ENCODE measurements at places on chromosomes 7 and 10.

GRCh38 chr7:125641884-125642283 is 712.3 kb upstream of the POT1 start:
- DNase-seq, result no peak

DNA sequence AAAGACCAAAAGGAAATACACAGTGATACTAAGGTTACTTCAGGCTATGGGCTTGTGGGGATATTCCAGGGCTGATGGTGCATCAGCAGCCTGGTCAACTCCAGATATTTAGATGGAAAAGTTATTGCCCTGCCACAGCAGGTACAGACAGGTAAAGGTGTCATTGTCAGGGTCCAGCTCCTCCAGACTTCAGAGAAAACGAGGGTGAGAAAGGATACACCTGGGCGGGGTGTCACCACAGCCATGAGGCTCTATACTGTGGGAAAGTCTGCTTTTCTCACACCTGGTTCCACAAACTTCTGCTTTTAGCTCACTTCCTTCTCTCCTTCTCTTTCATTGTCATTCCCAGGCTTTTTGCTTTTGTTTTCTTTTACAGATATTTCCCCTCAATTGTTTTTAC is 2.0 kb upstream of the C10orf120 start:
- DNase-seq, result no peak

DNA sequence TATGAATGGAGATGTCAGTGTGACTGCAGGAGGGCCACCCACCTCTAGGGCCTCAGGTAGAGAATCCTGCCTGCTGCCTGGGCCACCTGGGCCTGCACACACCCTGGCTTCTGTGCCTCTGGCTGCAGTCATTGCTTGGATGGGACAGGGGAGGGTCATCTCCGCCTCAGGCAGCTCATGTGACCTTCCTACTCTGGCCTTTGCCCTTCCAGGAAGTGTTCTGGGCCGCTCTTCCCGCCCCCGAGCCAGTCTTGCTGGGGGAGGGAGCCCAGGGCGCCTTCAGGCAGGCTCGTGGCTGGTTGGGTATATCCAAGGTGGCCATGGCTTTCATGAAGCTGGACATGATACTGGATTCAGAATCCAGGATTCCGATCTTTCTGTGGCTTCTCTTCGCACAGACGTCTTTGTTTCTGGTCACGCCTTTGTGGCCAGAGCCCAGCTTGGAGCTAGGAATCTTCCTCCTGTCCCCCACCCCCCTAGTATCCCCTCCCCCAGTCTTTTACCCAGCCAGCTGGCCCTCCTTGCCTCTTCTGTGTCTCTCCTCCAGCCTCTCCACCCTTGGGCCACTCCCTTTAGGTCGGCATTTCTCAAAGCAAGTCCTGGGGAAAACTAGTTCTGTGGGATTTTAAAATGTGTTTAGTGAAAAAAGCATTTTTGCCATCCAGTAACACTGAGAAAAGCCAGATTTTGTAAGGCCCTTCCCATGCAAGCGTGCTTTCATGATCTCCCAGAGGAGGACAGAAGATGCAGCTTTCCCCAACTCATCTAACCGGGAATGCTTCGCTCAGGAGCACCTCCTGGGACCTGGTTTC is 119.6 kb downstream of the ZMIZ1 start:
- no peak for DNase-seq

- DNase-seq, result no peak
These were observed 4.2 kb downstream of the STEAP4 start for GRCh38 chr7:88302486-88302885.

- no peak for DNase-seq
These were observed at the start of gene TSPAN13 for GRCh38 chr7:16753102-16753931. Gene TSPAN13, plus strand, starts transcription at chr7:16753755. Its CDS starts 213 bp downstream, at chr7:16753968.

- DNase-seq, result no peak
These were observed 6.2 kb upstream of the HOXA11 start for GRCh38 chr7:27191161-27191731.

DNA sequence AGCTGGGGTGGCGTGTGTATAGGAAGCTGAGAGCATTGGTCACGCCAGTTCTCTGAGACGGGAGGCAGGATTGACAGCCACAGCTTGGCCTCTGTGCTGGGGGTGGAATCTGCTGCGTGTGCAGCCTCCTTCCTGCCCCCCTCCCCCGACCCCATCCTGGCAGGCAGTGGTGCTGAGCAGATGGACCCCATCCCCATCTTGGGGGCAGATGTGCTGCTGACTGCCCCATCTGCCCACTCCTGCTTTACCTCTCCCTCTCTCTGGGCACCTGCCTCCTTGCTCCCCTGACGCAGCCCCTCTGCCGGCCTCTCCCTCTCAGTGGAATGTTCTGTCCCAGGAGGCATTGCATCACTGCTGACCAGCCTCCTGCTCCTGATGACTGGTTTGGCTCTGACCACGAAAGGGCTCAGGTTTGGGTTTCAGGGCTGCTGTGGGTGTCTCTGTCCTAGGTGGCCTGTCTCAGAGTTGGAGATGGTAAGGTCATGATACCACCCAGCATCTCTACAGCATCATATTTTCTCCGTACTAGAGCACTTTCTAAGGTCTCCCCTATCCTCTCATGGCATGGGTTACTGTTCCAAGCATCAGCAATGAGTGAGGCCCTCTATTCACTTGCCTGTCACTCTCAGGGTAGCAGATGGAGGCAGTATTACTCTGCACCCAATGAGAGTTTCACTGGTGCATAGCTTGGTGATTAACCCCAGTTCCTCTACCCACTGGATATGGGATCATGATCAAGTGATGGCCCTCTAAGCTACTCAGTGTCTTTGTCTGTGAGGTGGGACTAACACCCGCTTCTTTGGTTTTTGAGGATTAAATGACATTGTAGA is 81.9 kb downstream of the RBM20 start:
- DNase-seq, result no peak

DNA sequence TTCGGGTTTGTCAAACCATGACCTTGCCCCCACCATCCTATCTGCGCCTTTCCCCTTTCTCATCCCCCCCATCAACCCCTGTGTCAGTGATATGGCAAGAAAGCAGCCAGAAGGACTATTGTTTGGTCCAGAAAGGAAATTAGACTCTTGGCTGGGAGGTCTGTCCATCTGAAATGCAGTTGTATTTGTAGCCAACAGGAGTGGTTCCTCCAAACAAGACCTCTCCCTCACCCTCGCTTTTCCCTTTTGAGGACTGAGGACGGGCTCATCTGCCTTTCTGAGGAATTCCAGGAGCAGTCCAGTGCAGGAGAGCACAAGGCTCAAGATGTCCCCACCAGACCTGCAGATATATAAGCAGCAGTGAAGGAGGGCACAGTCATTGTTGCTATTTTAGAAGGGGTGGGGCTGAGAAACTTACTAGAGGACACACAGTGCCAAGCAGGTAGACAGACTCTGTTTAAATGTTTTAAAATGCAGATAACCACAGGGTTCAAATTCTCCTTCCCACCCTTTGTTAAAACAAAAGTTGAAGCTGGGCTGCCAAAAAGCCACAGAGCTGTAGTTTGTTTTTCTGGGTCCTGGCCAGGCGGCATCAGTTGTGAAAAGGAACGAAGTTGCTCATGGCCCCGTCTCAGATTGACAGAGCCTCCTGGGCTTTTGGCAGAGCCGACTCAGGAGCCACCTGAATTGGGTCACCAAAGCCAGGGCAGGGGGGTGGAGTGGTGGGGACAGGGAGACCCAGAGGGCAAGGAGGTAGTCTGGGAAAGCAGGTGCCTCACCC is 37.3 kb downstream of the CYP17A1 start:
- DNase-seq, result no peak

DNA sequence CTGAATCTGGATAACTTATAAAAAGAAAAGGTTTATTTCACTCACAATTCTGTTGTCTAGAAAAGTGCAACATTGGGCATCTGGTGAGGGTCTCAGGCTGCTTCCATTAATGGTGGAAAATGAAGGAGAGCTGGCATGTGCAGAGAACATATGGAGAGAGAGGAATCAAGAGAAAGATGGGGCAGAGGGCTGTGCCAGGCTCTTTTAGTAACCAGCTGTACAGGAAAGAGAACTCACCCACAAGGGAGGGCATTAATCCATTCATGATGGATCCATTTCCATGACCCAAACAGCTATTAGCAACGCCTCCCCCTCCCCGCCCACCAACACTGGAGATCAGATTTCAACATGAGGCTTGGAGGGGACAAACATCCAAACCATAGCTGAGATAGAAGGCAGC is 61.7 kb upstream of the LYZL1 start:
- DNase-seq, result no peak

DNA sequence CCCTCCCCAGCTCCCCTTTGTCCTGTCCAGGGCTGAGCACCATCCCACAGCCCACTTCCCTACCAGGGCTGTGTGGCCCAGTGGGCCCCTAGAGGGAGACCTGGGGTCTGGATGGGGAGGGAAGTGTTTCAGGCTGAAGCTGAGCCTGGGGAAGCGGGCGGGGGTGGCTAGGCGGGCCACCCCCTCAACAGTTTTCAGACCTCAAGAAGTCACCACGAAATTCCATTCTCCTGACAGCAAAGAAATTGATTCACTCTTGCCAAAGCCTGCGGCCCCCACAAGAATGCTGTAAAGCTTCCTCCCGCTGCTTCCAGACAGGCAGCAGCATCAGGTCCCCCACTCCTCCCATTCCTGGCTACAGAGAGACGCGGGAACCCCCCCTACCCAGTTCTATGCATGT is 2.5 kb upstream of the LFNG start:
- DNase-seq, result peak; percentile 93

DNA sequence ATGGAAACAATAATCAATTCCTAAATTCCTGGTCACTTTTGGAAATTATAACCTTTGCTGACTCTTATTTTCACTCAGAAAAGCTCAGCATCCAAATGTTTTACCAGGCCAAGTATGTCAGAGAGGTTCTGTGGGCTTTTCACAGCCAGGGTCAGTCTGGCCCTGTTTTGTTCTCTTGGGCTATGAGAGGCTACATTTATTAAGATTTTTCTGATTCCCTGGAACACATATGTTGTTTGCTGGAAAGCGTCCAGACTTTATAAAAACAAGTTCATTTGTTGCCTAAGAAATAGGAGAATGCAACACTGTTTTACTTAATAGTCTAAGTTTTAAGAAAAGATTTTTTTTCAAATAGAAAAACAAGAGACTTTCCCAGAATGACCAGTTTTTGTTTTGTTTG is 238.4 kb upstream of the PLXDC2 start:
- DNase-seq, result no peak

- no peak for DNase-seq
These were observed 81.0 kb downstream of the SIRT1 start for GRCh38 chr10:67965456-67965855.

GRCh38 chr7:1361016-1361755 is 98.1 kb downstream of the MICALL2 start:
- DNase-seq, result no peak

DNA sequence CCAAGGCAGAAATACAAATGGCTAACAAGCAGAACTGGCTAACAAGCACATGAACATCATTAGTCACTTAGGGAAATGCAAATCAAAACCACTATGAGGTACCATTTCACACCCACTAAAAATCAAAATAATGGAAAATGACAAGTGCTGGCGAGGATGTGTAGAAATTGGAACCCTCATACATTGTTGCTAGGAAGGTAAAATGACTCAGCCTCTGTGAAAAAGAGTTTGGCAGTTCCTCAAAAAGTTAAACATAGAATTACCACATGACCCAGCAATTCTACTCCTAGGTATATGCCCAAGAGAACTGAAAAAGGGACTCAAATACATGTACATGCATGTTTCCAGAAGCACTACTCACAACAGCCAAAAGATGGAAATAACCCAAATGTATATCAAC is 52.8 kb upstream of the ANAPC16 start:
- DNase-seq, result no peak

DNA sequence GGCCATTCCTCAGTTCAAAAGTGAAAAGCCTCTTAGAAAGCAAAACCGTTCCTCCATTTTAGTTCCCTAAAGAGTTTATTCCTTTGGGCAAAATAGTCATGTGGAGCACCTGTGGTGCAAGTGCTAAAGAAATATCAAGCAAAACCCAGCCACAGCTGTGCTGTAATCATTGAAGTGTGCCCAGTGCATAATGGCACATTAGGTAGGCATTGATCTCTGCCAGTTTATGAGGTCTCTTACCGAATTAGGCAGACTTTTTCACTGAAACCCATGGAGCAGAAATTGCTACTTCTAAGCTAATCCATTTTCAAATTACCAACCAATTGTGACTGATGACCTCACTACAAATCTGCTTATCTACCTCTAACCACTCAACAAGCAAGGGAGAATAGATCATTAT is 97.2 kb upstream of the SEMA3A start:
- no peak for DNase-seq

GRCh38 chr7:47153576-47153975 is 428.3 kb downstream of the TNS3 start:
- no peak for DNase-seq

GRCh38 chr10:57457972-57458512 is 809.7 kb downstream of the IPMK start:
- DNase-seq, result no peak
